GM12865 (cell line): ENCODE measurements at places on chromosomes 7 and 10.
A peak's percentile ranks its signal among the peaks of the same experiment; 100 is the strongest.

- no peak for DNase-seq
Measured at GRCh38 chr10:103942866-103943265, 24.1 kb upstream of the SLK start.

- no peak for DNase-seq
Measured at GRCh38 chr10:116555880-116556279, 10.1 kb downstream of the PNLIP start.

DNA sequence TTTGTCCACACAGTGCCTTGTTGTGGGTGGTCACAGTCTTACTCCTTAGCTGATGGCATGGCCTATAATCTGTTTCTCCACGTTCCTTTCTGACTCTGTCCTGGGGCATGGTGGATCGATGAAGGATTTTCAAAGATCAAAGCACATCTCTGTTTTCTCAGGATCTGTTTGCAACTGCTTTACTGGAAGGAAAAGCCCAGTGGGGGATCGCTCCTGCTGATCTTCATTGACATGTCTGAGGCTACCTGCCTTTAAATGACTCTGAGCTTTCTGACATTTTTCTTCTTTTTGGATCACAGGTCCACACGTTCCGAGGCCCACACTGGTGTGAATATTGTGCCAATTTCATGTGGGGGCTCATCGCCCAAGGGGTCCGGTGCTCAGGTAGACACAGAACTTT is 68.0 kb upstream of the PRR15 start:
- DNase-seq = no peak

GRCh38 chr10:133415752-133416151 is 8.7 kb downstream of the SPRN start:
- no peak for DNase-seq

DNA sequence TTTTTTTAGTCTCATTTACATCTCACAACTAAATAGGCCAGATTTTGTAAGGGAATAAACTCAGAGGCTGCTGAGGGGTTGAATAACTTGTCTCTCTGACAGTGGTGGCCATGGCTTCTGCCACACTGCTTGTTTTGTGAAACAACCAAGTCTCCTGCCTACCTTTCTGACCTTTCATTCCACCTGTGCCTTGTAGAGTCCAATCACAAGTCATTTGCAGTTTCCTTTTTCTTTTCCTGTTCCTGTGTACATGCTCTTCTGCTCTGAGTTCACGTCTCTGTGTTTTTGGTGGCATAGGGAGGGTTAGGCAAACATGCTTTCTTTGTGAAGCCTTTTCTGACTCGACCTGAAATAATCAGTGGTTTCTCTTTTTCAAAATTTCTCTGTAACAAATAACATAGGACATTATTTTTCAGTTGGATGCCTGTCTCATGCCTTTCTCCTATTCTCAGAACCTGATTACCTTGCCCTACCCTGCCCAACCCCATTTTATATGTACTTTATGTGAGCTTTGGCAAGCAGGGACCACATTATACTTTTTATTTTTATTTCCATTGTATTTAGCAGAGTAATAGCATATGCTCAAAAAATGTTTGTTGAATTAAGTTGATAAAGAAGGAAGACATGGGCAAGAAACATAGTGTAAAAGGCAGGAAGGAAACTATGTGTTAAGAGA is 81.7 kb downstream of the HDAC9 start:
- peak; percentile 38 for DNase-seq

DNA sequence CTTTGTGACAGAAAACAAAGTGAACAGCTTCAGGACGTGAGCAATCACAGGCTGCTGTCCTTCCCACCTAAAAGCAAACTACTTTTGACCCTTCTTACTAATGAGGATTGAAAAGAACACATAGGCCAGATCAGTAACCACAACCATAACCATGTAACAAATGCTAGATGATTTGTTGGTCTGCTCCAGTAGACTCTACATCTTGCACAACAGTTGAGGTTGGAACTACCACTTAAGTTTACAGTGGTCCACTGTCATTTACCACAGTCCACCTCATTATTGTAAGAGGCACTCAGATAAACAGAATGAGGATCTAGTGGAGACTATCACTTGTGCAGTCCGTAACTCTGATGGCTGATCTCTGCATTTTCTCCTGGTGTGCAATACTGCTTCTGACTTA is 27.8 kb downstream of the NET1 start:
- DNase-seq = no peak

DNA sequence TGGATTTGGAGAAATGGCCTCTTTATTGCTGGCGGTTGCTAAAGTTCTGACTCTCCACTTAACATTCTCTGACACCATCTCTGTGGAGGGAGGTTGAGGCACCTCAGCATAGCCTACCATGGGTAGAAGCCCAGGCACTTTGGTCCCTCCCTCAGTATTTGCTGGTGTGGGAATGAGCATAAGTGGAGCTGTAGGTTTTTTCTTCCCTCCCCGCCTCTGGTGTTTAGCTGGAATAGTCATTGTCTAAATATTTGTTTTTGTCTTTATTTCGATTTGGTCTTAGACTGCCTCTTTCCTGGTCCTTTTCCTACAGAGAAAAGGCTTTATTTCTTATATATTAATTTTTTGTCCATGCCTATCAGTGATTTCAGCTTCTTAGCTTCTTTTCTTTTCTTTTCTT is 203.4 kb upstream of the AGR3 start:
- DNase-seq = no peak

- DNase-seq = no peak
Measured at GRCh38 chr10:89670926-89671325, 25.9 kb upstream of the PANK1 start.

DNA sequence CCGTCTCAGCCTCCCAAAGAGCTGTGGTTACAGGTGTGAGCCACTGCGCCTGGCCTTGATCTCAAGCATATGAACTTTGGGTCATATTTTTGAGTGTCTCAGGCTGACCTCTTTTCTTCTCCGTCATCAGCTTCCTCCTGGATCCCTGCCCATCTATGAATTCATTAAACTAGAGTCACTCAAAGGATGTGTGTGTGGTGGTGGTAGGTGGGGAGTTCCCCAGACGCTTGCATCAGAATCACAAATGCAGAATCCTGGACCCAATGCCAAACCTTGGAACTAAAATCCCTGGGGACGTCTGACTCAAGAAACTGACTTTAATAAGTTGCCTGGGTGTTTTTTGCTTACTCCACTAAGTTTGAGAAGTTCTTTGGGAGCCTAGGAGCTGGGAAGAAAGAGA is 6.7 kb upstream of the CREB5 start:
- DNase-seq = no peak

DNA sequence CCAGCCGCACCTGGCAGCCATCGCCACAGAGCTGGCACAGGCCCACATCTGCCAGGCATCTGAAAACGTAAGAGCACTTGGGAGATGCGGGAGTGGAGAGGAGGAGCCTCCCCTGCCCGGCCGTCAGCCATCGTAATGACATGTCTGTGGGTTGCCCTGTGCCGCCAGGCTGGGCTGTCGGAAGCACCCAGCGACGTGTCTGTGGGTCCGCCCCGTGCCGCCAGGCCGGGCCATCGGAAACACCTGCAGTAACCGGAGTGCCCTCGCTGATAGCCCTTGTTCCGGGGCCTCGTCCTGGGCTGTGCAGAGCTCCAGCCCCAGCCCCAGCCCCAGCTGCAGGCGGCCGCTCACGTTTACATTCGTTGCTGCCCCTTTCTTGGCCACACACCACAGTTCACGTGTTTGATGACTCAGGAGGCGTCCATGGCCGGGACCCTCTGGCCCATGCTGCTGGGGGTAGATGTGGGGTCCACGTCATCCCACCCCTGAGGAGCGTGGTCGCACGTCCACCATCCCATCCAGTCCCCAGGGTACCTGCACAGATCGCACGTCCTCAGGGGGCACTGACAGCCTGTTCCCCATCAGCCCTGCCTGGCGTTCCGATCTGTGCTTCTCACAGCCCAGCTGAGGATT is 30.0 kb upstream of the PRKAR1B start:
- no peak for DNase-seq

DNA sequence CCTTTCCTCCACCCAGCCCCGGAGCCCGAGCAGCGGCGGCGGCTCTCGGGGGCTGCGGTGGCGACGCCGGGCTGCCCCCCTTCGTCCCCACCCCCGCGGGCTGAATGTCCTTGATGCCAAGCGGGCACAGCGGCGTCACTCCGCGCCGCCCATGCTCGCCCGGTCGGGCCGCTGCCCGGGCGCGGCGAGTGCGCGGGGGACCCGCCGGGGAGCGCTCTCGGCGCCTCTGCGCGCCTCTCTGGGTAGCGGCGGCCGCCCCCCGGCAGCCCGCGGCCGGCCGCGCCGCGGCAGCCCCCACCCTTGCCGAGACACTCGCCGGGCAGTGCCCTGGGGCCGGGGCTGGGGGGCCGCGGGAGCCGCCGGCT is 433 bp upstream of the PLXNA4 start:
- DNase-seq = no peak

DNA sequence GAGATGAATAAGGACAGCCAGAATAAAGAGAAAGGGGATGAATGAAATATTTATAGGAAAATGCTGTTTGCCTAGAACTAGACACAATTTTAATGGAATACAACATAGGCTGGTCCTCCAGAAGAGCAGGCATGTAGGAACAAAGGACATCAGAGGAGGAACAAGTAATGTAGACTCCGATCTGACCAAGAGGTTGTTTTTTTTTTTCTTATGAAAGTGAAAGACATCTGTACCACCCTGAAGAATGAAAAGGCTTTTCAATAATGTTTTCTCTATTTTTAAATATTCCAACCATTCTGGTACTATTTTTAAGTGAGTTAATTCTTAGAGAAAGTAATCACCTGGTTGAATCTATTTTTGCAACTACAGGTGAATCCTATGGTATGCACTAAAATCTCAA is 136.9 kb upstream of the PTN start:
- DNase-seq = no peak

- no peak for DNase-seq
Measured at GRCh38 chr10:130804281-130804680, 507.2 kb downstream of the TCERG1L start.

DNA sequence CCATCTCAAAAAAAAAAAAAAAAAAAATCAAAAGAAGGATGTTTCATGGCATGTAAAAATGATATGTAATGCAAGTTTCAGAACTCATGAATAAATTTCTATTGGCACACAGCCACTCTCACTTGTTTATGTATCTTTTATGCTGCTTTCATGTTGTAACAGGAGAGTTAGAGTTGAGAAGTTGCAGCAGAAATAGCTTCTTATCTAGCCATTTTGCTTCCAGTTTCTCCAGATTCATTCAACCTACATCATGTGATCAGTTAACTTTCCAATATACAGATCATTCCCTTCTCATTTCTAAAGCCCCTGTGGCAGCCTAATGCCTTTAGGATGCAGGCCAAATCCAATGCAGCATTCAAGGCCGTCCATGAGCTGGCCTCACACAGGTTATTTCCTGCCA is 30.4 kb downstream of the ZNF786 start:
- DNase-seq = peak; percentile 12

DNA sequence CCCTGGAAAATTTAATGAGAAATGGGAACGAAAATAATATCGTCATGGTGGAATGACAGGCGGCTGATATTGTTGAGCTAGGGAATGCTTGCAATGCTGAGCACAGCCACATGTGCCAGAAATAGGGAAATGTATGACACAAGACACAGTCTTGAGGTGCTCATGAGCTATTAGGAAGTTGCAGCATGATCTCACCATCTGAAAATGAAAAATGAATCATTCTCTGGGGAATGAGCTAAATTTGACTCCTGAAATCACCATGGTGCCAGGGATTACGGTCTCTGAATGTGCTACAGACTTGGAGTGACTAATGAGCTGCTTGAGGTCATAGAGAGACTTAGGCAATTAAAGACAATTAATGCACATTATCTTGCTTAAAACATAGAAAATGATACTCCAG is 845.0 kb downstream of the CNTNAP2 start:
- no peak for DNase-seq

DNA sequence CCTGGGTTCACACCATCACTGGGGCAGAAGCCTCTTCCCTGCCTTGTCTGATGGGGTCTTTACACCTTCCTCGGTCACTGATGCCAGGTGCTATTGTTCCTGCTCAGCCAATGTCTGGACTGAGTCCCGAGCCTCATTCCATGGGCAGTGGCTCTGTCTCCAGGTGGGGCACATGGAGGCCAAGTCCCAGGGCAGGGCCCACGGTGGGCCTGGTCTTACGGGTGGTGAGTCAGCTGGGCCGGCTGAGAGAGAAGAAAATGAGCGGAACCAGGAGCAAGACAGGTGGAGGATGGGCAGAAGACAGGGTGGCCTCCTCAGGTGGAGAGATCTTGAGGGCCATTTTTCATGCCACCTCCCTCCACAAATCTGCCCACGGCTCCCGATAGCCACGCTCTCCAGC is 131.7 kb upstream of the FAM20C start:
- DNase-seq = no peak

DNA sequence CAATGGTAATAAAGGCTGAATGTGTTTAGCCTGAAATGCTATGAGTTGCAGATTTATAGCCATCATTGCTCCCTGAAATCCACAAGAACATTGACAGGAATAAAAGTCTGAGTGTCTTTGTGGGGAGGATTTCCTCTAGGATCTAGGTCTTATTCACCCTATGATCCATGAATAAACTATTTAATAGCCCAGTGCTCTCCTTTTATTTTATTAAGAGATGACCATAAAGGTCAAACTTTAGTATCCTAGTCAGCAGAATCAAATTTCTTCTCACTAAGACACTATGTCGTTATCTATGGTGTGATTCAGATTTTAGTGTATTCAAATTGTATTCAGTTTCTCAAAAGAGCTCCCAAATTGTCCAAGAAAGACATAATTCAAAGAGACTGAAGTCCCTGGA is 67.8 kb upstream of the AKR1E2 start:
- no peak for DNase-seq

- DNase-seq = no peak
Measured at GRCh38 chr10:50279489-50279888, 28.2 kb upstream of the ASAH2 start.

DNA sequence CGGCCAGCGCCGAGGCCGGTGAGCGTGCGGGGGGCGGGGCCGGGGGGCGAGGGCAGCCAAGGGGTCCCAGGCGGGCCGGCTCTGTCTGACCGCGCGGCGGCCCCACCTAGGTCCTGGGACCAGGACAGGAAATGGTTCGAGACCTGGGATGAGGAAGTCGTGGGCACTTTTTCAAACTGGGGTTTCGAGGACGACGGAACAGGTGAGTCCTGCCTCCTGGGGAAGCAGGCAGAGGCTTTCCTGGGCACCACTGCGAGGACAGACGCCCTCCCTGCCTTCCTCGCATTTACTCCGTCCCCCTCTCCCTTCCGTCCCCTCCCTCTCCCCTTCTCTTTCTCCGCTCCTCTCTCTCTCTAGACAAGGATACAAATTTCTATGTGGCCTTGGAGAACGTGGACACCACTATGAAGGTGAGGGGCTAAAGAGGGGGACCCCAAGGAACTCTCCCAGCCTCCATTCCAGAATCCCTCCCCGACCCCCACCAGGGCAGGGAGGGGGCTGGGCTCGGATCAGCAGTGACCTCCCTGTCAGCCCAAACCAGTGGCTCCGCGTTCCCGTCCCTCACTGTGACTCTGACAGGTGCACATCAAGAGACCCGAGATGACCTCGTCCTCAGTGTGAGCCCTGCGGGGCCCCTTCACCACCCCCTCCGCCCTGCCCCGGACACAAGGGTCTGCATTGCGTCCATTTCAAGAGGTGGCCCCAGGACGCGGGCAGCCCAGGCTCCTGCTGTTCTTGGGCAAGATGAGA is 2.6 kb upstream of the MUC12 start:
- DNase-seq = no peak

GRCh38 chr10:132967540-132967939 is 25.2 kb upstream of the CFAP46 start:
- no peak for DNase-seq

- no peak for DNase-seq
Measured at GRCh38 chr10:20109613-20110012, 293.4 kb downstream of the PLXDC2 start.

GRCh38 chr7:29853789-29854188 is 47.5 kb downstream of the WIPF3 start:
- DNase-seq = no peak

- no peak for DNase-seq
Measured at GRCh38 chr10:89640241-89640640, 4.8 kb downstream of the PANK1 start.
